ENCODE measurements at places on chromosomes 2 and 18.

- DNase-seq, result no peak
Observed at GRCh38 chr18:6683112-6683876, 46.2 kb upstream of the ARHGAP28 start.

DNA sequence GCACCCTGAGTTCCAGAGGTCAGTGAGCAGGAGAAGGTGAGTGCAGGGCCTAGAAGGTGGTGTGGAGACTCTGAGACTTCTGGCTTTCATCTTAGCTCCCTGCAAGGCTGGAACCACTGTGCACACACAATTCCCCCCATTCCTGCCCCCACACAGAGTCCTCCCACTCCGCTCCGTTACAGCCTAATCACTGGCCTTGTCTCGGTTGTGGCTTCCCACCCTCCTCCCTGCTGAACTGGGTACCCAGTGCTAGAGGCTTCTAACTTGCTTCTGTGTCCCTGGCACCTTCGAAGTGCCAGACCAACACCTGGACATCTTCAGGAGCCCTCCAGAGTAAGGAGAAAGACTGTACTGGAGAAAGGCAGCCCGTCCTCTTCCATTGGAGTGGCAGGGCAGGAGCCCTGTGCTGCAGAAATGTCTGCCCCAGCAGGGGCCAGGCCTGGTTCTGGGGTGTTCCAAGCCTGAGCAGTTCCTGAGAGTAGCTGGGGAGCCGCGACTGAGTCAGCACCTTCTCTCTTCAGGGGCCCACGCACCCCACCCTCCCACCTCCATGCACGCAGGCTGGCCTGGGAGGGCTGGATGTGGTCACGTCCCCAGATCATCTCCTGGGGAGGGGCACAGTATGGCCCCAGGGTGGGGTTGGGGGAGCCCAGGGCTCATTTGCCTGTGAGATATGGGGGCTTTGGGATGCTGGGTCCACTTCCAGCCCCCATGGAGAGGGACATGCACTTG, 23.4 kb downstream of the CROCC2 start:
- no peak for DNase-seq

DNA sequence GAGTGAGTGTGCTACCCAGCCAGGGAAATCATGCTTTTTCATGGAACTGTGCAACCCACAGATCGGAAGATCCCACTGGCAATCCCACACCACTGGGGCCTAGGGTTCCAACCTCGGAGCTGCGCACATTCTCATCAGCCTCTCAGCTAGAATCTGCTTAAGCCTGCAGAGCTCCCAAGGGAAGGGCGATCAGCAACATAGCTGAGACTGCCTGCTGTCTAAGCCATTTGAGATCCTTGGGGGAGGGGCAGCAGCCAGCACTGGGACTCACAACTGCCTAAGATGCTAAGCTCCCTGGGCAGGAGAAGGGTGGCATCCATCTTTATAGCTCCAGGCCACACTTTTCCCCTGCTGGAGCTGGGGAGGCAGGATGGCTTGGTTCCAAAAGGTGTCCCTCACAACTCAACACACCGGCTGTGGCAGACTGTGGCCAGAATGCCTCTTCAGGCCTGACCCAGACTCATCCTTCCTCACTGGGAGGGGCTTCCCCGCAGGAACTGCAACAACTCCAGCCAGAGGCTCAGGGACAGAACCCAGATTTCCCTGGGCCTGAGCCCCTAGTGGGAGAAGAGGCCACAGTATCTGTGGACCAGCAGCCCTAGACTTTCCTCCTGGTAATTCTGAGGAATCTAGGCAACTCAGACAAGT, 1133.3 kb upstream of the PIK3C3 start:
- no peak for DNase-seq

DNA sequence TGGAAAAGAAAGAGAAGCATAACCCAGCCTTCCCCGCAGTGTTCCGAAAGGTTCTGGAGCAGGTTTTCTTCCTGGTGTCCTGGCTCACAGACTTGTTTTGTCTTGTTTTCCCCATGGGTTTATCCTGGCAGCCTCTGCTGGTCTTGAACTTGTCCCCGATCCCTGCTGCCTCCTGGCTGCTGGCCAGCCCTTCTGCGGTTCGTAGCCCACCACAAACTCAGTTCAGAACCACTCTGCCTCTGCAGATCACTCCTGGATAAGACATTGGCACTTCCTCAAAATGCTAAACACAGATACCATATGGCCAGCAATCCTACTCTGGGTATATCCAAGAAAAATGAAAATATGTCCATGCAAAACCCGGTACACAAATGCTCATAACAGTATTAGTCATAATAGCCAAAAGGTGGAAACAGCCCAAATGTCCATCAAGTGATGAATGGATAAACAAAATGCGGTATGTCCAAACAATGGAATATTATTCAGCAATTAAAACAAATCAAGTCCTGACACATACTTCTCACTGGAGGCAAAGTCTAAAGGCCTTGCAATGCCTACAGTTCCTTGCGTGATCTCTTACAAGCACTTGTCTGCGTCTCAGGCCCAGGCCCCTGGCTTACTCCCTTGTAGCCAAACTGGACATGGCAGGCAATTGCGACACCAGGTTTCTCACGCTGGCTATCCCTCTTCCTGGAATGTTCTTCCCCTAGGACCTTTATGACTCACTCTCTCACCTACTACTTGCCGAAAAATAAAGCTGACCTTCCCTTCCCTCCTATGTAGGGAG, 28.0 kb upstream of the ARHGEF4 start:
- DNase-seq, result no peak

DNA sequence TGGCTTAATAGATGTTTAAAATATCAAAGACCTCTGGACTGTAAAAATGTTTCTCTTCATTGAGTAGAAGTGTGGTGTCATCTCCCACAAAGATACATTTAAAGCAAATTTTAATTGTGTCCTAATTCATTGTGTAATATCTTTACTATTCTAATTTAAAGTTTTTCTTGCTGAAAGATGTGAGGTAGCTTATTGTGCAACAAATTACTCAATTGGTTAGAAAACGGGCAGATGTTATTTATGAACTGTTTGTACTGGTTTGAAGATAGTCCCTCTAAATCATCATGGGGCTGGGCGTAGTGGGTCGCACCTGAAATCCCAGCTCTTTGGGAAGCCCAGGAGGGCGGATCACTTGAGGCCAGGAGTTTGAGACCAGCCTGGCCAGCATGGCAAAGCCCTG, 65.3 kb downstream of the CYBRD1 start:
- no peak for DNase-seq

DNA sequence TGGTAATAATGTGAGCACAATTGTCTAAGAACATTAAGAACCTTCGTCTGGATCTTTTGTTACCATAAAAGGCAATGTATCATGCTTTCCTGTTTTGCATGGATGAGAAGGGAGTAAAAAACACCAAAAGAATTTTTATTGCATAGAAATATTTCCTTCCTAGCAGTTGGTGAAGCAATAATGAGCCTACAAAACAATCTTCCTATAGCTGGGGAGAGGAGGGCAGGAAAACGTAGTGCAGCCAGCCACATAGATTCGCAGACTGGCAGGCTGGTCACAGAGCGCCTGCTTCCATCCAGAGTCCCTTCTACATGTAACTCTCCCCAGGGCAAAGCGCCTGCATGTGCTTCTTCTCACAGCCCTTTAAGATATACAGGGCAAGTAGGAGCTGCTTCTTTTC, 190.4 kb downstream of the BABAM2 start:
- no peak for DNase-seq
